ENCODE measurements at places on chromosomes 7 and 10.

- DNase-seq, result no peak
These were observed 615.0 kb upstream of the MBL2 start for GRCh38 chr10:53387562-53387961.

DNA sequence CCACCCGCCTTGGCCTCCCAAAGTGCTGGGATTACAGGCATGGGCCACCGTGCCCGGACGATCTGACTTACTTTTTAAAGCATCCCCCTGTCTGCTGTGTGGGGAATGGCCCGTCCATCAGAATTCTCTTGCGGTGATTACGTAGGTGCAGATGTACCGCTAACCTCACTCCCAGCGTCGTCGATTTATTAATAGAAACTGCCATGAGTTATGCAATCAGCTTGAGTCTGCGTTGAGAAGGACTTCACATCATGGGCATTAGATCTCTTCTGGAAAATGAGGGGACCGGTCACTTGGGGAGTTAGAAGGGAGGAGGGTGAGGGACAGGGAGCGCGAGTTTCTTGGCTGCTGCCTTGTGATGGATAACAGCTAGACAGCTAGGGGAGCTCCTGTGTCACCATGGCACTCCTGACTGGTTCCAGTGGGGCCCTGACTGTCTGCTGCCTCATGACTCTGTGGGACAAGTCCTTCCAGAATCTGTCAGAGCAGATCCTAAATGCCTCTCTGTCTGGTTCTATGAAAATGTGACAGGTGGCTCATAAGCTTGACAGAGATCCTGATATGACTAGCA is 35.2 kb downstream of the POR start:
- DNase-seq, result no peak

- no peak for DNase-seq
These were observed 177.6 kb downstream of the ADARB2 start for GRCh38 chr10:1559761-1560160.

DNA sequence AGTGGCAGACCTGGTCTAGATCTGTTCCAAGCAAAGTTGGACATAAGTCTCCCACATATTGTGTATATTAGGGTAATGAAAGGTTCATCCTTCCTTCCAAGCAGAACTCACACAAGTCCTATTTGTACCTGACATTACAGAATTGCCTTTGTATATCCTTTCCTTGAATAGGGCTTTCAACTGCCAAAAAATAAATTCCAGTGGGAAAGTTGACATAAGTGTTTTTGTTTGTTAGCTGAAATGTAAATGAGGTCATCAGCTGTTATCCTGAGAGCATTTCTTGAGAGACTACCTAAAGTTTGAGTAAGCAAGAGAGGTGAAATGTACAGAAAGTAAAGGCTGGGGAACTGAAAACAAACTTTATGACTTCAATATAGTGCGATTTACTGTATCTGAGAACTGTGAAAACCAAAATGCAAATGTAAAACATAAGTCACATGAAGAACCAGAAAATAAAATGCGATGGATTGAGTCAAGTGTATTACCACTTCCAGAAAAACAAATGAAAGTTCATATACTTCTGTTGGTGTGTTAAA is 527.3 kb upstream of the SEMA3D start:
- DNase-seq, result no peak

GRCh38 chr10:17506390-17506789 is 52.0 kb upstream of the ST8SIA6 start:
- no peak for DNase-seq

- no peak for DNase-seq
These were observed 137.4 kb upstream of the RNF32 start for GRCh38 chr7:156503196-156503595.

DNA sequence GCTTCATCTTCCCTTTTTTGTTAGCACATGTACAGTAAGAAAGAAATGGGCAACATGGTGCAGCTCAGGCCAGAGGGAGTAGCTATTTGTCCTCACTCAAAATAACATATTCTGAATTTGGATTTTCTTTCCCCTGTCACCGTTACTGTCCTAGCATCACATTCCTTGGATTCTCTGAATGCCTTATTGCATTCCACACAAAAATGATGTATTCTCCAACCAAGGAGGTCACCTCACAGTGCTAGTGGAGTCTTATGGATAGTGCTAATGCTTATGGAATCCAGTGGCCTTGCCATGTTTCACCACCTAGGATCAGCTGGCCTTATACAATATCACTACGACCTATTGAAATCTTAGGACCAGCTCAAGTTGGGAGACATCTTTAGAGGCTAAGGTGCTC is 7.2 kb downstream of the PRSS58 start:
- no peak for DNase-seq

DNA sequence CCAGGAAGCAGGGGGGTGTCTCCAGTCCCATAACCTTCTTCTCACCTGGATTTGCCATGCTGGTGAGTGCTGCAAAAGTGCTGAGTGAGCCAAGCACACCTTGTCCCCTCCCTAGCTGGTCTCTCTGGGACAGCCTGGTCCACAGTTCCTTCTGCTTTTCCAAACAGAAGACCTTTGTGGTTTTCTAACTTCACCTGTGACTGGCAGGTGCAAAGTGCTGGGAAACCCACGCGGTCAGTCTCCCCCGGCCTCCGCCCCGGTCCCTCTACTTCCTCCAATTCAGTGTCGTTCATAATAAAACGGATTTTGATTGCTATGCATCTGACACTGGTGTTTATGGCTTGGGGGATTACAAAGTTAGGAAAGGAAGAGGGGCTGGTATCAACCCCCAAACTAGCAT is 37.1 kb downstream of the RBAK start:
- no peak for DNase-seq

GRCh38 chr7:15703732-15704131 is 17.2 kb upstream of the MEOX2 start:
- DNase-seq, result no peak

DNA sequence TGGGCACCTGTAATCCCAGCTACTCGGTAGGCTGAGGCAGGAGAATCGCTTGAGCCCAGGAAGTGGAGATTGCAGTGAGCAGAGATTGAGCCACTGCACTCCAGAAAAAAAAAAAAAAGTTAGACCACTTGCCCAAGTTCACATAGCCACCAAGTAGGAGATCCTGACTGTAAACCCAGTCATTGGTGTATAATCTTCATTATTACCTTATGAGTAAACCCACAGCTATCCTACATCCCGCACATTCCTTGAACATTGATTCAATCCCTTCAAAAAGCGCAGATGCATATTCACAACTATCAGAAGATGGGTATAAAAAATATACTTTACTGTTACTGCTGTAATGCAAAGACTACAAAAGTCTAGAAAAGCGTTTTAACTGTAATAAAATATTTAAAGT is 512.9 kb downstream of the SUGCT start:
- DNase-seq, result no peak

DNA sequence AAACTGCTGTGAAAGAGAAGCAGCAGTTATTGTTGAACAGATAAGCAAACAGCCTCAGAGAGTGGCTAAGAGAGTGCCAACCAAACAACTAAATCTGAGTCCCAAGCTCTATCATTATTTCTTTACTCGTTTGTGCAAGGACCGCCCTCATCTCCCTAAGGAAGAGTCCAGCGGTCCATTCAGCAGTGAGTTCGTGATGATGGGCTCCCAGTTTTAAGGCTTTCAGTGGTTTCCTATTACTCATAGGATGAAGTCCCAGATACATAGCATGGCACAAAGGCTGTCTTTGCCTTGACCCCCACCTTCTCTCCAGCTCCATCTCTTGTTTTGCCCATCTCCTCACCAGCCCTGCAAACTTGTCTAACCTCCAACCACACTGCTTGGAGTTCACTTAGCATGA is 24.3 kb upstream of the PDE1C start:
- DNase-seq, result no peak
